ENCODE measurements at places on chromosomes 6 and 20.

GRCh38 chr20:9977629-9978028, 57.2 kb upstream of the ANKEF1 start:
- no peak for DNase-seq

DNA sequence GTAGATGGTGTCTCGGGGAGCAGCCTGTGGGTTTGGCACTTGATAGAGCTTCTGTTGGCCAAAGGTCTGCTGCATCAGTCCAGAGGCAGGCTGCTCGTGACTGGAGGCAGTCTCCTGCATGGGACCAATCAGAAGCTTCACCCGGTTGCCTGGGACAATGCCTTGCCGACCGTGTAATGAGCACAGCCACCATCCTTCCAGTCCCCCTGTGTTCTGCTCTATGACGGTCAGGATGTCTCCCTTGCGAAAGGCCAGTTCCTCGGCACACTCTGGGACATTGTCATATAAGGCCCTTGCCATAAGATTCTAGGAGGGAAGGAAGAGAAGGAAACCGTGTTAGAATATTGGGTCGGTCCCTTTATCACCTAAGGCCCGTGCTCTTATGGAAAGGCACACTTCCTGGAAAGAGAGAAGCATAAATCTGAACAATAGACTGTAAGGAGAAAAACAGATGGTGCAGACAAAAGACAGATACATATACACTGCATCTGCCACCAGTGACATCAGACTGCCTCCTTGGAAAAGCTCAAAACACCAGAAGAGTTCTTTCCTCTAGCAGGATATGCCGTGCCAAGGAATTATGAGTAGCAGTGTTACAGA, 18.9 kb downstream of the NEDD9 start:
- no peak for DNase-seq

GRCh38 chr20:32050851-32051556, 1.0 kb upstream of the HCK start:
- peak; percentile 30 for DNase-seq

DNA sequence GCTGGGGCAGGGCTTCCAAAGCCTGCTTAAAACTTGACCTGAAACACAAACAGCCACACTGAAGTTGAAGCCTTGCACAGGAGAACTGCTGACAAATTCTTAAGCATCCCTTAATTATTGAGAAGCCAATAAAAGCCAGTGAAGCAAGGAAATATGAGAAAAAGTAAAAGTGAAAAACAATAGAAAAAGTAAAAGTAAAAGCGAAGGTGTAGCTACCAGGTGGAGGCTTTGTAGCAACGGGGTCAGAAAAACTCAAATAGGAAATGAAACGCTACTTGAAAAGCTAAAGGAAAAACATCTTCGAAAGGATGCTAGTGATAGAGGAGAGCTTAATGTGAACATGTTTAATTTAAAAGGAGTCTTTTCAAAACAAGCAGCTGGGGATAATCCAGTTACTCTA, 97.4 kb downstream of the IRF4 start:
- DNase-seq = no peak

- DNase-seq = no peak
These were observed 6.9 kb upstream of the ZSCAN16 start for GRCh38 chr6:28117386-28118050.

DNA sequence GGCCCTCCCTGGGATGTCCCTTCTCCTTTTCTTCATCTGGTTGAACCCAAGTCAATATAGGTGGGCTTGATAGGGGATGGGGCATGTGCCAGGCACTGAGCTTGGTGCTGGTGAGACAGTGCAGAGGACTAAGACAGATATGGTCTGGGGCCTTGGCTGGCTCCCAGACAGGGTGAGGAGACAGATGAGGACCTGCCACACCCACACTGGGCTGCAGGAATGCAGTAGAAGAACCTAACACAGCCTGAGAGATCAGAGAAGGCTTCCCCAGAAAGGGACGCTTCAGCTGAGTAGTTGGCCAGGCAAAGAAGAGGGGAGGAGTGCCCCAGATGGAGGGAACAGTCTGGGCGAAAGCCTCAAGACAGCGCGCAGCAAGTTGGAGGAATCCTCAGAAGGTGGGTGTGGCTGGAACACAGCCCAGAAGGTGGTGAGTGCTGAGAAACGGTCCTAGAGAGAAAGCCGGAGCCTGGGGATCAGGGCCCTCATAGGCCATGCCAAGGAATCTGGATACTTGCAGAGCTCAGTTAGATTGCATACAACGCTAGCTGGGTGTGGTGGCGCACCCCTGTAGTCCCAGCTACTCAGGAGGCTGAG, 26.4 kb downstream of the CD40 start:
- DNase-seq = no peak

DNA sequence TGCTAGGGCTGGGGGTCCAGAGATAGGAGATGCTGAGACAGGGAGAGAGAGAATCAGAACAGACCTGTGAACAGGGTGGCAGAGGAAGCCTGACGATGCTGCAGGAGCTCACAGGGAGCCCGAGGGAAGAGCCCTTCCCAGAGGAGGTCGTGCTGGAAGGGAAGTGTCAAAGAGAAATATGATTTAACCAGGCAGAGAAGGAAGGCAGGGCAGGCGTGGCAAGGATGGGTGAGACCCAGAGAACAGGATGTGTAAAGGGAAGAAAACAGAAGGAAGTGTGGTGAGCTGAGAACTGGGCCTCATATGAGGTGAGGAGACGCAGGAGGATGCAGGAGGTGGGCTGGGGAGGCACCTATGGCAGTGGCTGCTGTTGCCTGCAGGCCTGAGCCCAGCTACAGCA, 105.6 kb downstream of the ZDHHC14 start:
- no peak for DNase-seq

GRCh38 chr6:42679358-42679757, 43.0 kb downstream of the PRPH2 start:
- DNase-seq = no peak

DNA sequence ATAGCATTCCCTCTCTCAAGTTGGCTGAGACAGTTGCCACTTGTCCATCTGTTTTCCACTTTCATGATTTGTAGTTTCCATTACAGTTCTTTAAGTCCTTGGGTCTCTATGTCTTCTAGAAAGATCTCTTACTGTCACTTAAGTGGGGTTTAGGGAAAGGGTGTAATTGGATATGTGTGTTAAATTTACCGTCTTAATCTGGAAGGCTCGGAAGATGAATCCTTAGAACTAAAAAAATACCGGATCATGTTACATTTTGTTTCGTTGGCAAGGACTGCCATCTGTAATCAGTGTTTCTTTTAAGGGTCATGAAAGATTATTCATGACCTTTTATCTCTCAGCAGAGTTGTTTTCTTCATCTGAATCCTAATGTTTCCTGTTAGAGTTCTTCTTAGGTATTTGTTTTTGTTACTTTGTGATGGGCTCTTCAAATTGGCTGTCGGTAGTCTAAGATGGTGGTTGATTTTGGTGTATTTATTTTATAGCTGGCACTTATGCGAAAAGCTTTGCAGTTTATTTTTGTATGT, 21.8 kb upstream of the BTBD3 start:
- no peak for DNase-seq

- DNase-seq = no peak
These were observed 224.2 kb downstream of the DLL1 start for GRCh38 chr6:170066679-170067078.

DNA sequence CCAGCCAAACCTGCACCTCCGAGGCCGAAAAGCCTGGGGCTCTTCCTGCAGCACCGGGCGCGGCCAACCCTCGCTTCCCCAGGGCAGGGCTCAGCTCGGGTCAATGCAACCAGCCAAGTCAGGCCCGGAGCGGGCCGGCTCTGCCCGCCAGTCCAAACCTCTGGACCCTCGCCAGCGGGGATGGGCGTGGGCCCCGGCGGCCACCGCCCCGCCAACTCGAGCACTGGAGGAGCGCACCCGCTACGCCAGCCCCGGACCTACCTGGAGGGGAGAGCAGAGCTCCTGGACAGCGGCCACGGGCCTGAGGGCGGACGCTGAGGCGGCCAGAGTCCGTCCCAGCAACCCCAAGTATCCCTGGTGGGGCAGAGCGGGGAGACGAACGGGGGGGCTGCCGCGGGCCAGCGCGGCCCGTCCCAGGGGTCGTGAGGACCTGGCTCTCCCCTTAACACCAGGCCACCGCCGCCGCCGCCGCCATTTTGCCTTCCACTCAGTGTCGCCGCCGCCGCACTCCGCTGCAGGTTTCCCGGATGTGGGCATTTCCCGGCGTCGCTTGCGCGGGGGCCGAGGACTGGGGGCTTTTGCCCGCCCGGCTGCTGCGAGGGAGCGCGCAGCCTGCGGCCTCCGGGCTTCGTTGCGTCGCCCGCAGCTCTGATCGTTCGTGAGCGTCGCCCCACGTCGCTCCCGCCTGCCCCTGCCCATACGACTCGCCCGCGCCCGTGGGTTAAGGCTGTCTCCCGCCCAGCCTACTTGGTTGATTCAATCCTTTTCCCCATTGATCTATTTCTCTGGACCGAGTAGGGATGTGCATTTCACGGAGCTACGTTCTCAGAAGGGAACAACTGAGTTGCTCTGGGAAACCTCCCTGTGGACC, at the start of gene LATS1:
TSS of gene LATS1 (minus strand) at position 514 of the 871 bp plus-strand sequence. CDS start 15,975 bp downstream, outside the sequence.
- DNase-seq = peak; percentile 92

GRCh38 chr6:69835414-69836179, 30.8 kb upstream of the COL19A1 start:
- peak; percentile 68 for DNase-seq

- no peak for DNase-seq
These were observed 9.8 kb downstream of the RAET1G start for GRCh38 chr6:149913085-149913484.

DNA sequence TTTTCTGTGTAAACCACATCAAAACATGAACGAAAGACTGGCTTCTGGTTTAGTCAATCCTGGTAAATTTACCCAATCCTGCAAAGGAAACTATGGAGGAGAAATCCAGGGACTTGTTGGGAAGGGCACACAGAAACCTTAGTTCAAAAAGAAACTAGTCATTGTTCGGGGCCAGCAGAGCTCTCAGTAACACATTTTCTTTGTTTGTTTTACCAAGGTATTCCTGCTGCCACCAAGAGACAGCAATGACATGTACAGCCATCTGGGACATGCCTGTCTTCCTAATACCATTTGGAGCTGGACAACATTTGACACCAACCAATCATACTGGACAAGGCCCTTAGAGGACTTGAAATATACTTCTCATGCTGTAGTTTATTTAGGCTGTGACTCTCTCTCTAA, 8.3 kb downstream of the OARD1 start:
- DNase-seq = no peak

- no peak for DNase-seq
These were observed 214.3 kb downstream of the ZMYND8 start for GRCh38 chr20:47141941-47142773.

DNA sequence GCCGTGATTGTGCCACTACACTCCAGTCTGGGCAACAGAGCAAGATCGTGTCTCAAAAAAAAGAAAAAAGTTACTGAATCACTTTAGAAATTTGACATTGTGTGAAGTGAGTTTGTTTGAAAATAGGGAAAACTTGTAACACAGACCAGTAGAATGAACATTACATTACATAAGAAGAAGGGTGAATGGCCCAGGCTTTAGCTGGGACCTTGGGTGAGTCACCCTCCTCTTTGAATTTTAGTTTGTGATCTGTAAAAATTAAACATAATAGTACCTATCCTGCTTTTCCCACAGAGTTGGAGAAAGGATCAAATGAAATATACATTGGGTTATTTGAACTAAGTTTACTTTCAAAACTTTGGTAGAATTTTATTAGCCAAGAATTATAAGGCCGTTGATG, 56.3 kb downstream of the KCNS1 start:
- DNase-seq = no peak

DNA sequence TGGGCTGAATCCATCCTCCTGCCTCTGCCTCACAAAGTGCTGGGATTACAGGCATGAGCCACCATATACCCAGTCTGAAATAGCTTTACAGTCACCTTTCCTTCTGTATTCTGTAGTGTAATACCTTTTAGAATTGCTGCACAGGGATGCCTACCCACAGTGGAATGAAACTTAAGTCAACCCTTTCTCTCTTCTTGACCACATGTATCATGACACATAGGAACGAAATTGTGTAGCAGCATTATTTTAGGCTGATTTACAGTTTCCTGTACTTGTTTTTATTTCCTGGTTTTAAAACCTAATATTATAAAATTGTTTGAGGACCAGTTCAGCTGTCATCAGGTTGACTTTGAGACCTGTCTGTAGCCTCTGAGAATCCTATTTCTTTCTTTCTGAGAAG, 297.8 kb downstream of the ZFAND3 start:
- DNase-seq = no peak

DNA sequence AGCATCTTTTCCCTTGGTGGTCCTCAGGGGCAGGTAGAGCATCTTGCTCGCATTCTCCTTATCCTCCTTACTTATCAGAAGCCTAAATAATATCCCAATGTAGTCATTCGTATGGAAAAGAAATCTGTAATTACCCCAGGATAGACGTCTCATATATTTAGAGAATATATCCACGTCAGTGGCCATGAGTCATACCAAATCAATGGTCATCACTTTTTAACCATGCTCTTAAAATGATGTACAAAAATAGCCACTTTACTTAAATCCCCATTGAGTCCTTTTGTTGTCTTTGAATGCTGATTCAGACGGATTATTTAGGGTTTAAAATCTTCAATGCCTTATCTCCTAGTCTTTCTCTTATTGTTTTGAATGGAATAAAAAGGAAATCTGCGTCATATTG, 231.7 kb upstream of the STXBP5 start:
- no peak for DNase-seq

GRCh38 chr6:64732888-64733287, 974.1 kb downstream of the EYS start:
- peak; percentile 28 for DNase-seq

GRCh38 chr20:23341073-23341472, 9.5 kb upstream of the NXT1 start:
- no peak for DNase-seq

DNA sequence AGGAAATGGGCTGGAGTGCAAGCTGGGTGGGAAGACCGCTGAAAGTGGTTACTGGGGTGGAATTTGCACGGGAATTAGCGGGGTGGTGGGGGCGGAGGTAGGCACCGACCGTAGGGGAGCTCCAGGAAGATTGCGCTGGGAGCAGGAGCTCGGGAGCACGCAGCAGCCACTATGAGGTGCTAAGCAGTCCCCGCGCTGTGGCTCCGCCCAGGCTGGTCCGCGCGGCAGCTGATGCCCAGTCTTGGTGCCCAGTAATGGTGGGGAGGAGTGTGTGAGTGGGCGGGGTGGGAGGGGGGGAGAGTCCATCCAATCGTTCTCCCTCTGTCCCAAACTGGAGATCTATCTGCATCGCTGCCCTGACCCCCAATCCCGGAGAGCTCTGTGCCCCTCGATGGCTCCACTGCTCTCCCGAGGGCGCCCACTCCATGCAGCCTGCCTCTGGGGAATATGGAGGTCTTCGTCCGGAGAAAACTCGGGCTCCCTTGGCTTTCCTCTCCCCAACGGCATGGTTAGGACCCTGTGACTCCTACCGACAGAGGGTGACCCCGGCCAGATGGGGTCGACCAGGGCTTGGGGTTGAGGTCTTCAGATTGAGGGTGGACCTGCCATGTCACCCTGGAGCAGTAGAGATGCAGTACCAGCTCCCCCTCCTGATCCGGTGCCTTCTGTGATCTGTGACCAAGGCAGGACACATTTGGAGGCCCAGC, 5.3 kb downstream of the TP53TG5 start:
- peak; percentile 51 for DNase-seq

Data from neural progenitor cell (in vitro differentiated cells).